ENCODE measurements at places on chromosomes 2 and 18. TPM values are rescaled to one million over a fixed set of nuclear protein-coding genes. Genes with fewer than 3 reads are reported as not detected.

Gene CAD
- 55.9 TPM for total RNA-seq

Gene AKAIN1
- not detected for total RNA-seq

Gene AQP12A
- total RNA-seq, result not detected

Gene SFTPB
- 0.05 TPM for total RNA-seq

Gene ASPRV1
- 0.56 TPM for total RNA-seq

Data from activated B cell treated with CpG ODN at 0.5 μM for 24 hours (primary cell).